ENCODE measurements at places on chromosomes 5 and 9.

DNA sequence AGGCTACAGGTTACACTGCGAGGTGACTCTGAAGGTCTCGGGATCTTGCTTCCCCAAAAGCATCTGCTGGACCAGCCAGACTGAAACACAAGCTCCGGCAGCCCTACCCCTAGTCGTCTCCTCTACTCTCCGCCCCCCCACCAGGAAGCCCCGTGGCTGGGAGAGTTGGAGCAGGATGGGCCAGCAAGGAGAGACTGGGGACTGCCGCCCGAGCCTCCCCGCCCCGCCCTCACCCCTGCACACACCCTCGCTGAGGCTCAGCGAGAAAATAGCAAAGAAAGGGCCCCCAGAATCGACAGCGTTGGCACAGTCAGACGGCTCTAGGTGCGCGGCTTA is 1.3 kb downstream of the TRIM7 start:
- no peak for DNase-seq

GRCh38 chr5:173627860-173628392 is 11.5 kb upstream of the BOD1 start:
- no peak for DNase-seq

GRCh38 chr5:110753600-110753999 is 14.8 kb downstream of the SLC25A46 start:
- no peak for DNase-seq

DNA sequence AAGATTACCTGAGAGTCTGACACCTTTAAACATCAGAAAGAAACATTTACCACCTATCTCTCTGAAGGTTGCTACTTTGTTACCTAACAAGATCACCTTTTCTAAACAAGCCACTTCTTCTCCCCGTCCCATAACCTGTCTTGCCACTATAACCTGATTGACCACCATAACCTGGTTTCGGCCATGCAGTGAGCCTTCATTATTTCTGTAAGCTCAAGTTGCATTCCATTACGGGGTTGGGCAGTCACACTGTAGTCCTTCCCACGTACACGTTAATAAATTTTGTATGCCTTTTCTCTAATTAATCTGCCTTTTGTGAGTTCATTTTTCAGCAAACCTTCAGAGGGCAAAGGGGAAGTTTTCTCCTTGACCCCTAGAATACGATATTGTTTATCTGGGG is 28.0 kb upstream of the CCNG1 start:
- DNase-seq, result no peak

GRCh38 chr5:135482381-135482933 is 30.3 kb upstream of the TIFAB start:
- DNase-seq, result no peak

GRCh38 chr5:83433891-83434290 is 37.7 kb upstream of the VCAN start:
- DNase-seq, result no peak

- no peak for DNase-seq
Measured at GRCh38 chr5:10876006-10876744, 115.1 kb upstream of the DAP start.

DNA sequence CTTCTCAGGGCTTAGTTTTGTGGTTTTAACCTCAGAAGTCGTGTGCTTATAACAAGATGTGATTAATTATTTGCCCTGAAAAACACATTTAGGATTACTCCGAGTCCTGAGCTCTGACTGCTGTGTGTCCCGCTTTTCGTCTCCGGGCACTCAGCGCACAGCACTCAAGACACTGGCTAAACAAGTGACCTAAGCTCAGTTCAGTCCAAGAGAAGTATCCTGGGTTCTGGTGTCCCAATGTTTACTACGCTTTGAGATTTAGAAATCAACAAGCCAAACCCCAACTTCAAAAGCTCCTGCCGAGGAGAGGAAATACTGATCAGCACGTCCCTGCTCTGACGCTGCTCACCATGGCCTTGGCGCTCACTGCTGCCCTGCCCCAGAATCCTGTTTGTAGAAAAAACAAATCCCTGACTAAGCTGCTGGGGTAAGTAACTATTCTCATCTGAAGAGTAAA is 53.2 kb downstream of the IPPK start:
- no peak for DNase-seq

- no peak for DNase-seq
Measured at GRCh38 chr9:981491-981898, 5.0 kb downstream of the DMRT3 start.

GRCh38 chr9:134268747-134269146 is 57.5 kb upstream of the RXRA start:
- no peak for DNase-seq

- DNase-seq, result no peak
Measured at GRCh38 chr5:119338326-119338946, 17.4 kb upstream of the TNFAIP8 start.

DNA sequence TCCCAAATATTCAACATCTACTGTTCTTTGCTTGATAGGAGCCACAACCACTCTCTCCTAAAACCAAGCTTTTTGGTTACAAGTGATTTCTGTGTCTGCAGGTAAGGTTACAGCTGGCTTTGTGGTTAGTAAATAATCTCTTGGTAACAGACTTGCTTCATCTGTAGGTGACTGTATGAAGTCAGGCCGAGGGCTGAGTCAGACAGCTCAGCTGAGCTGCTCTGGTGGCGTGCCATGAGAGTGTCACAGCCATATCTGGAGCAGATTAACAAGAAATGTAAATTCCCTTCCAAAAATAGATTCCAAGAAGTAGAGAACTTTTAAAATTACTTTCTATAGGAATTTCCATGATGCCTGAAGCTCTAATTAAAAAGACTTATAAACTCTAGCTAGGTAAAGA is 23.7 kb upstream of the TAS2R1 start:
- DNase-seq, result peak; percentile 88

- no peak for DNase-seq
Measured at GRCh38 chr5:90807496-90807895, 248.9 kb downstream of the ADGRV1 start.

- no peak for DNase-seq
Measured at GRCh38 chr5:136432705-136433104, 67.4 kb upstream of the TRPC7 start.

- no peak for DNase-seq
Measured at GRCh38 chr5:111933086-111933485, 176.1 kb upstream of the NREP start.

DNA sequence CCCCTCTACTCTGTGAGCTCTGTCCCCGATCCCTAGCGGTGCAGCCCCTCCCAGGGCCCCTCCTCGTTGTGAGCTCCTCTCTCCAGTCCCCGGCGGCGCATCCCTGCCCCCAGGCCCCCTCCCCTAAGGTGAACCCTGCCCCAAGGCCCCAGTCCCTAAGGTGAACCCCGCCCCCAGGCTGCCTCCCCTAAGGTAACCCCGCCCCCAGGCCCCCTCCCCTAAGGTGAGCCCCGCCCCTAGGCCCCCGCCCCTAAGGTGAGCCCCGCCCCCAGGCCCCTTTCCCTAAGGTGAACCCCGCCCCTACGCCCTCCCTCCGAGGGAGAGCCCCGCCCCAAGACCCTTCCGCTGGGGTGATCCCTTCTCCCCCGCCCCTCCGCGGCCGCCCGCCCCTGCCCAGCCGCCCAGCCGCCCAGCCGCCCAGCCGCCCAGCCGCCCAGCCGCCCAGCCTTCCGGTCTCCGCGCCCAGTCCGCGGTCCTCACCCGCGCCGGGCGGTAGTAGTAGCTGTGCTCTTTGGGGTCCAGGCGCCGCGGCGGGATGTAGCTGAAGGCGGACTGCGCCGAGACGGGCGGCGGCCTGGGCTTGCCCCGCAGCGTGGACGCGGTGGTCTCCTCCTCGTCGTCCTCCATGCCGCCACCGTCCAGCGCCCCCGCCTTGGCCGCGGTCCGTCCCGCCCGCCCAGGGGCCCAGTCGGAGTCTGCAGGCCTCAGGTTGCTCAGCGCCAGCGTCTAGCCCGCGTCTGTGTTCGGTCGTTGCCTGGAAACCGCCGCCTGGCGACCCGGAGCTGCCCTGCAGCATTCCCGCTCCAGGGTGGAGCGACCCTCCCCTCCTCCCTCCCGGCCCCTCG is at the start of gene CFAP90:
Gene CFAP90, minus strand, starts transcription at position 739 of the 845 bp plus-strand sequence. Its CDS starts 112 bp downstream, at position 627.
- no peak for DNase-seq

- no peak for DNase-seq
Measured at GRCh38 chr9:95458666-95459065, 58.1 kb downstream of the PTCH1 start.

- DNase-seq, result no peak
Measured at GRCh38 chr5:23639326-23639725, 131.9 kb downstream of the PRDM9 start.

GRCh38 chr5:119270121-119270565 is 85.7 kb upstream of the TNFAIP8 start:
- no peak for DNase-seq

DNA sequence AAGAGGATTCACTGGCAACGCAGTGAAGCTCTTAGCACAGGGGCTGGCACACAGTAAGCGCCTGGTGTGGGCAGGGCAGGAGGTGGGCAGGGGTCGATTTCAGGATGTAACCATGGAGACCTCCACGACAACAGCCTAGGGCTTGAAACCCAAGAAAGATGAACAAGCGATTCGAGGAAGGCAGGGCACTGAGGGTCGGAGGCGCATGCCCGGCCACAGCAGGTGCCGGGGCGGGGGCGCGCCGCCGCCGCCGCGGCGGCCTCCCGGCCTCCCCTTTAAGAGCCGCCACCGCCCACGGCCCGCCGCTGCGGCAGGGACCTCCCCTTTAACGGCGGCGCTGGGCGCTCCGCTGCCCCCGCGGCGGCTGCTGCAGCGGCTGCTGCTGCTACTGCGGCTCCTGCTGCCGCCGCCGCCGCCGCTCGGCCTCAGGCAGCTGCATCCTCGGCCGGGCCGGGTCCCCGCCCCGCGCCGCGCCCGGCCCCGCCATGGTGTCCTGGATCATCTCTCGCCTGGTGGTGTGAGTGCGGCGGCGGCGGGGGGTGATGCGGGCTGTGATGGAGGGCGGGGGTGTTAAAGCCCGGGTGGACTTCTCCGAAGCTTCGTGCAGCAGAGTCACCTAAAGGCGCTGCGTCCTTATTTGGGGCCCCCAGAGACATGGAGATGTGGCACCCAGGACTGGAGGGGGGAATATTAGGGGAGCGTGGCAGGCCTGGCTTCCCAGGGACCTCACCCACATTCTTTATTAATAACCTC is at the start of gene REEP2:
Gene REEP2, plus strand, starts transcription at position 334 of the 753 bp plus-strand sequence. Its CDS starts 152 bp downstream, at position 486.
- DNase-seq, result no peak

GRCh38 chr5:170640731-170641588 is 137.1 kb downstream of the KCNIP1 start:
- no peak for DNase-seq

GRCh38 chr5:171336521-171337209 is 27.6 kb downstream of the TLX3 start:
- DNase-seq, result no peak

GRCh38 chr5:125564317-125564975 is 818.0 kb upstream of the ZNF608 start:
- DNase-seq, result peak; percentile 36

GRCh38 chr9:133518200-133518599 is 6.6 kb downstream of the MYMK start:
- DNase-seq, result no peak

DNA sequence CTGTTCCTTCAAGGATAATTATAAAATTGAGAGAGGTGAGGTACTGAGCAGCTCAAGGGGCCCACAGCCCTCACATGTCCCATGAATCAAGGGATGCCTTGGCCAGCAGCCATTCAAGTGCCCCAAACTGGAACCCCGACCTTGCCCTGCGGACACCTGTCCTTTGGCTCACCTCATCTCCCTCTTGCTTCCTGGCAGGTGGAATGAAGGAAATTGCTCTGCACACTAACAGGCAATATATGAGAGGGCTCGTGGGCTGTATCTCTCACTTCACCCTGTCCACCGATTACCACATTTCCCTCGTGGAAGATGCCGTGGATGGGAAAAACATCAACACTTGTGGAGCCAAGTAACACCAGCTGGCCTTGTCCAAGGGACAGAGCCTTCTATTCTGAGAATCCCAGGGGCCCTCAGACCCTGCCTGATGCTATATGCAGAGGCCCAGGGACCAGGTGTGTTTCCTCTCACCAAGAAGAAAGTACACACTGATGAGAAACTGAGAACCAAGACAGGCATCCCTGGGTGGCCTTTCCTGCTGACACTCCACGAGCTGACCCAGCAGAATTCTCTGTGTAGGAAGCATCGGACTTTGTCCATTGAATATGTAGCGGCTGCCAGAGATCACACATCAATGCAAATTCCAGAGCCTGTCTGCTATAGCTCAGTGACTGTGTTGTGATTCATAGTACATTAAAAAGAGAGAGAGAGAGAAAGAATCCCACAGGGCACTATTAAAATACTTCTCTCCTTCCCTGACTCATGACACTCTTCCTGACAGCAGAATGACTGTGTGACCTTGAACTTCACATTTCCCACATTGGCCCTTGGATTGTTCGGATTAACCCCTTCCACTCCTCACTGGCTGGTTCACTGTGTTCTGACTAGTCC is 92.6 kb downstream of the LIFR start:
- peak; percentile 100 for DNase-seq

Data from RCC 7860 (cell line).